Stimulated activated CD4-positive, alpha-beta T cell treated with anti-CD3 and anti-CD28 coated beads, Interleukin-1b, Interleukin-23, amount 100 ng/mL, for 1 hour (primary cell): ENCODE measurements at places on chromosomes 7 and 10.

- no peak for DNase-seq
Measured at GRCh38 chr7:120521761-120522737, 249.1 kb downstream of the KCND2 start.

DNA sequence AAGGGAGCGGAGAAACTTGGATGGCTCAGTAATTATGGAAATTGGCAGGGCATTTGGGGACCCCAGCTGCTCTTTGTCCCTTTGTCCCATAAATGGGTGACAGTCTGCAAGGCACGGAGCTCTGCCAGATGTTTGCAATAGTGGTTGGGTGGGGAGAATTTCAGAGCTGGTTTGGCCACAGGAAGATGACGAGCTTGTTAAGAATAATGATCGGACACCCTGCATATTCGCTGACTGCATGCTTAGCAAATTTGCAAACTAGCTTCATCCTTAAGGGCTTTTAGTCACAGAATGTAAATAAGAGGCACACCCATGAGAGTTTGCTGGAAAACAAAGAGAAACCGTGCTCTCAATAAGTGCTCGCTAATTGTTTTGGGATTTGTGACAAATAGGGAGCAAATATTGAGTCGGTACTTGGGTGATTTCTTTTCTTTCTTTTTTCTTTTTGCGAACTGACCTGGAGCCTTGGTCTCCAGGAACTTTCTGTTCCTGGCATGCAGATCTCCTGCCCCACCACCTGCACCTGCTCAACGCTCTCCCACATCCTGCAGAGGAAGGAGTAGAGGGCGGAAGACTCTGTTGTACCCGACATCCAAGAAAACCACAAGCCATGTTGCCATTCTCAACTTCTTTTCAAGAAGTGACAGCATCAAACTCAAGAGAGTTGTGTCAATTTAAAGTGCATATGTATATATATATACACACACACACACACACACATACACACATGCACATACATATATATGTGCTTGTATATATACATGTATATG, 238.9 kb downstream of the CAMK1D start:
- no peak for DNase-seq

- DNase-seq = no peak
Measured at GRCh38 chr10:132539894-132540293, 2.3 kb downstream of the INPP5A start.

DNA sequence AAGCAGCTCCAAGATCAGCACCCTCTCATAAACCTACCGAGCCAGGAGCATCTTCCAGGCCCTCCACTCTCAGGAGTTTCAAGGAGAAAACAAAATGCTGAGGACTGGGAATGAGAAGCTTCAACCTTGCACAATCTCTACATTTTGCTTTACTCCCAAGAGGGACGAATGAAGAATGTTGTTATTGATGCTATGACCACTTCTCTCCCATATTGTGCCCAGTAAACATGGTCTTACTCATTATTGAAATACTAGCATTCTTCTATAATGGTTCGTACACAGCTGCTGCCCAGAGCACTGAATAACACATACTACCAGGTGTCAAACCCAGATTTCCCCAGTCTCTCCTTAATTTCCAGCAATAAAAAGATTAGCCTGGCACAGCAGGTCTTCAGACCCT, 63.4 kb upstream of the BET1 start:
- DNase-seq = no peak

DNA sequence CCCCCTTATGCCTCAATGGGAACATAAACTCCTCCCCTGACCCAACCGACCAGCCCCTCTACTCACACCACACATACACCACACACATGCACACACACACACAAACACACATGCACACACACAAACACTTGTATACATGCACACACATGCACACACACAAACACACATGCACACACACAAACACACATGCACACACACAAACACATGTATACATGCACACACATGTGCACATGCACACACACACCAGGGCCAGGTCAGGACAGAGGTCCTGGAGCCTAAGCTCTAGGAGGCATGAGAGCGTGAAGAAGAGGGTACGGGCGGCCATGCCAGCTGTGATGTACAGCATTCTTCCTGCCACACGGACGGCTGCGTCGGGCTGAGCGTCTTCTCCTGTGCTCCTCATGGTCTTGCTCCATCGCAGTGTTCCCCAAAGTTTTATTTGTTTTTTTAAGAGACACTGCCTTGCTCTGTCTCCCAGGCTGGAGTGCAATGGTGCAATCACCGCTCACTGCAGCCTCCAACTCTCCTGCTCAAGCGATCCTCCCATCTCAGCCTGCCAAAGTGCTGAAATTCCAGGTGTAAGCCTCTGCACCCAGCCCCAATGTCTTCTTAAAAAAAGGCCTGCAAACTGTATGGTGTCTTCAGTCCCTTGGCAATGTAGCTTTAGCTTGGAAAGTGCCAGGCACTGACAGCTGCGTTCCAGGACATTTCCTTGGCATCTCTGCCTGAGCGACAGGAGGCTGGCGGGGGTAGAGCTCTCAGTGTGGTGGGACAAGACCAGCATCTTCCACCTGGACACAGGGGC, 38.8 kb upstream of the INPP5A start:
- DNase-seq = no peak

DNA sequence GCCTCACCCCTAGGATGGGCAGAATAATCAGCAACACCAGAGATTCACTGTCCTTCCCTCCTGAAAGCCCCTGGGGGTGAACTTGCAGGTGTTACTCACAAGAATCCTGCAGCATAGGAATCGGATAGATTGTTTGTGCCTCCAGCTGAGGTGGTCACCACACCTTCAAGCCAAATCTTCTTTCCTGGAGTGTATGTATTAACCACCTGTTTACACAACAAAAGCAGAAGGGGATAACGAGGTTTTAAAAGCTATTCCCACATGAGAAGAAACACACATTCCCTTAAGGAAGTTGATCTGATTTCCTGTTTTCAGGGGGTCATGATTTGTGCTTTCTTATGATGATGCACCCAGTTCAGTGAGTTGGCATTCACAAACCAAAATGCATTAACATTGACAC, 173.8 kb upstream of the HPS1 start:
- DNase-seq = no peak

DNA sequence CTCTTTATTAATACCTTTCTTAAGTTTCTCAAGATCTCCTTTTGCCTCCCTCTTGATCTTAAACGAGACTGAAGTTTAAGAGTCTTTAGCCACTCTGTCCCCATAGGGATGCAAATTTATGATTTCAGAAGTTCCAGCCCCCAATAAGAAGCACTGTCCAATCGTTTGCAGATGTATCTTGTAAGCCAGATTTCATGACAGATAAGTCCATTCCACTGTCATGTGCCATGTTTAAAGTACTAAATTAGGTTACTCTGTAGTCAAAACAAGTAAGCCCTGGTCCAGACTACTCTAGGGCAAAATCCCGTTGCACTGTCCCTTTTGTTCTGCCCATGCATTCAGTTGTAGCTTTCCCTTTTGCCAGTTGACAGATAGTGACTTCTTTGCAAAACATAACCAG, 157.2 kb upstream of the KAT6B start:
- DNase-seq = no peak

DNA sequence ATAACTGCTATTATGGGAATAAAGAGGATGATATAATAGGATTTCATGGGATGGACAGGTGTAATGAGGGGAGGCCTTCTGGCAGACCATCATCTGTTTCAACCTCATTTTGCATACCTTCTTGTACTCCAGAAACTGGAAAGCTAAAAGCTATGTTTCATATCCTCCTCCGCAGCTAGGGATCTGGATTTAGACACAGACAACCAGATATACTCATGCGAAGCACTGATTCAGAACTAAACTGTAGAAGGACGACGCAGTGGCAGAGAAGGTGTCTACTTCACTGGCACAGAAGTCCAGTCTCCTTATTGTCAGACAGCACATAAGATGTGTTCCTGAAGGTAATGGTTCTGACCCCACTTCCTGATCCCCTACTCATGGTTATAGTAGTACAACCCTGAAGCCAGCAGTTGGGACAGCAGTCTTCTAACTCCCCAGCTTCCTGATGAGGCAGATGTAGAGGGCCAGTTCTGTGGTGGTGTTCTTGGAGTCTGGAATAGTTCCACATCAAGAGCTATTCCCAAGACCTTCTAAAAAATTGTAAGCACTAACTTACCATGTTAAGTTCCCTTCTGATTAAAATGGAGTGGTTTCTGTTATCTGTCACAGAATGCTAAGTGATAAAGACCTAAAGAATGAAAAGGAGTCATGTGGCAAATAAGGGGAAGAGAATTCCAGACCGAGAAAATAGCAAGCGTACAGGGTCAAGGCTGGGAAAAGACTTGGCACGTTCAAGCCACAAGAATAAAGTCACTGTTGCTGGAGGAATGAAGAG, 550.3 kb downstream of the GRM8 start:
- no peak for DNase-seq

- DNase-seq = no peak
Measured at GRCh38 chr7:143988976-143989745, 11.0 kb upstream of the OR6B1 start.

DNA sequence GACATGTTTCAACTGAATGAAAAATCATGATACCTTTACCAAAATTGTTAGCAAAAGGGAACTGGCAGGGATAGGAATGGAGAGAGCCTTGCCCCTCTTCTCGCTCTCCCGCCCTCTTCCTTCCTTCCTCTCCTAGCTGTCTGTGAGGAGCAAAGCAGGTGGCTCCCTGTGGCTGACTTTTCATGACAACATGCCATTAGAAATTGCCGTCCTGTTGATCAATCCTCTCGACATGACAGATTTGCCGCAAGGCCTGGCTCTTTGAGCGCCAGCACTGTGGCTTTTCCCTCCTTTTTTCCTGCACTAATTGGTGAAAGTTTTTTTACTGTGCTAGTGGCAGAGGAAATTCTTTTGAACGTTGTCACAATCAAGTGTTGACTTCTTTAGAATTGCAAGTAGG, 171.1 kb downstream of the TCF7L2 start:
- DNase-seq = no peak

DNA sequence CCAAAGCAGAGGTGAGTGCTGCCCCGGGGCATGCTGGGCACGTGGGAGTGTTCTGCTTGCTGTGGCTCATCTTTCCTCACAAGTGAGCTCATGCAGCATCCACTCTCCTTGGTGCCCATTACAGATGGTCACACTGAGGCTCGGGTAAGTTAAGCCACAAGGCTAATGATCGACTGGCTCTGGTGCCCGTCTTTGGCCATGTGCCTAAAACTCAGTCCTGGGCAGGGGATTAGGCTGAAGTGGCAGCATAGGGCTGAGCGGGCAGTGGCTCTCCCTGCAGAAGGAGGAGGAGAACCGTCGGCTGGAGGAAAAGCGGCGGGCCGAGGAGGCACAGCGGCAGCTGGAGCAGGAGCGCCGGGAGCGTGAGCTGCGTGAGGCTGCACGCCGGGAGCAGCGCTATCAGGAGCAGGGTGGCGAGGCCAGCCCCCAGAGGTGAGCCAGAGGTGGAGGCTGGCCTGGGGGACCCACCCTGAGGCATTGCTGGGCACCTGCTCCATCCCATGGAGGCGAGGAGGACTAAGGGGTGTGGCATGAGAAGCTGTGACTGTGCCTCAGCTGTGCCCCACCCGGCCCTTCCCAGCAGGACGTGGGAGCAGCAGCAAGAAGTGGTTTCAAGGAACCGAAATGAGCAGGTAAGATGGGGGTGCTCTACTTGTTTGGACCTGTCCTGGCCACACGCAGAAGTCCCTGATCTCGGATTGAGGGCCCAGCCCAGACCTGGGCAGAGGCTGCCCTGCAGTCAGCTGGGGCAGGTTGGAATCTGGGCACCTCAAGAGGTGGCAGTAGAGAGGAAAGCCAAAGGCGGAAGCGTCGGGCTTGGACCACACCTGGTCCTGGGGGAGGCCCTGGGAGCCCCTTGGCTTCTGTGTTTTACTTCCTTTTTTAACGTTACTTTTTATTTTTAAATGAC, 7.3 kb downstream of the PGAM2 start:
- no peak for DNase-seq

DNA sequence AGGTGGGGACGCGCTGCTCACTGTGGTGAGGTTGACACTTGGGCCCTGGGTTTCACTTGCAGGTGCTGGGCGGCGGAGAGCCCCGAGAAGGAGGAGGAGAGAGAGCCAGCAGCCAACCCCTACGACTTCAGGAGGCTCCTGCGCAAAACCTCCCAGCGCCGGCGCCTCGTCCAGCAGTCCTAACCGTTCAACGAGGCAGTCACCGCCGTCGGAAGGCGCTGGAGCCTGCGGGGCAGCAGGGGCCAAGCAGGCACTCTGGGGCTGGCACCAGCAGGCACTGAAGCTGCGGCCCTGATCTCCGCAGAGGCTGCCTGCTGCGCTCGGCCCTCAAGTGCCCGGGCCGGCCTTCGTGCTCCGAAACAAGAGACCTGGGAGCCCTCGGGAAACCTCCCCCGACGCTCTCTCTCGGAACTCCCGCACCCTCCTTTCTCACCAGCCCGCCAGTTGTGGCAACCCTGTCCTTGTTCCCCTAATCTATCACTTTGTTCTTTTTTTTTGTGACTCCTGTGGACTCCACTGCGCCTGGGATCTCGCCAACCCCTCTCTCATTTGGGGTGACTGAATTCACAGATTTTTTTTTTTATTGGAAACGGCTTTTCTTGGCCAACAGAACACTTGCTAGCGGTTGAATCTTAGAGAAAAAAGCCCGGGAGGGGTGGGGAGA, 4.7 kb upstream of the GAD2 start:
- no peak for DNase-seq

- DNase-seq = no peak
Measured at GRCh38 chr7:44398511-44398911, 73.1 kb upstream of the CAMK2B start.

DNA sequence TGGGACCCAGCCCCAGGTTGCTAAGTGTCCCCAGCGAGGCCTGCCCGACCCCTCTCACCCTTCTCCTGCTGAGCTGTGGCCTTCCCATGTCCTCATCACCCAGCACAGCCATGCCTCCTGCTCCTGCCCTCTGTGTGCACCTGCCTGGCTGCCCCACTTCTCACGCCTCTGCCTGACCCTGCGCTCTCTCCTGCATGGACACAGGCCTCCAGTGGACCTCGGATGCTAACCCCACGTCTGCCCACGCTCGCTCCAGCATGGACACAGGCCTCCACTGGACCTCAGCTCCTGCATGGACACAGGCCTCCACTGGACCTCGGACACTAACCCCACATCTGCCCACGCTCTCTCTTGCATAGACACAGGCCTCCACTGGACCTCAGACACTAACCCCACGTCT, 111.6 kb downstream of the ADARB2 start:
- DNase-seq = no peak

GRCh38 chr7:121005996-121006584, 17.6 kb downstream of the CPED1 start:
- no peak for DNase-seq

GRCh38 chr7:42843205-42843800, 68.6 kb downstream of the C7orf25 start:
- DNase-seq = no peak

GRCh38 chr7:7681191-7681935, 37.0 kb downstream of the RPA3 start:
- no peak for DNase-seq

GRCh38 chr7:120184866-120185265, 88.1 kb upstream of the KCND2 start:
- no peak for DNase-seq

GRCh38 chr10:69474742-69475432, 23.6 kb downstream of the TSPAN15 start:
- DNase-seq = no peak

DNA sequence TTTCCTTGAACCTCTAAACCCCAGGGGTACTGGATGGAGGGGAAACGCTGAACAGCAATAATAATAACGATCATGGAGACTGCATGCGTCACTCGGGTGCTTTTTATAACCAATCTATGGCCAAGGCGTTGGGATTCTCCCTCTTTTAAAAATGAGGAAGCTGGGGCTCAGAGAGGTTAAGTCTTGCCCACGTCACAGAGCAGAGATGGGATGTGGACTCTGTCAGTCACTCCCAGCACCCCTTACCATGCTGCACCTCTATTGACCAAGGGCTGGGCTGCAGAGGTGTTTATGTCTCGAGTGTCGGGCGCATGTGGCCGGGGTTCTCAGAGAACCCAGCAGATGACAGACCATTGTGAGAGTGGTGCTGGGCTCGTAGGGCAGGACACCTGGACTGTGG, 129.9 kb downstream of the CDH23 start:
- no peak for DNase-seq
